NCI-H1436 (cell line): ENCODE measurements at places on chromosomes 2 and 18.

DNA sequence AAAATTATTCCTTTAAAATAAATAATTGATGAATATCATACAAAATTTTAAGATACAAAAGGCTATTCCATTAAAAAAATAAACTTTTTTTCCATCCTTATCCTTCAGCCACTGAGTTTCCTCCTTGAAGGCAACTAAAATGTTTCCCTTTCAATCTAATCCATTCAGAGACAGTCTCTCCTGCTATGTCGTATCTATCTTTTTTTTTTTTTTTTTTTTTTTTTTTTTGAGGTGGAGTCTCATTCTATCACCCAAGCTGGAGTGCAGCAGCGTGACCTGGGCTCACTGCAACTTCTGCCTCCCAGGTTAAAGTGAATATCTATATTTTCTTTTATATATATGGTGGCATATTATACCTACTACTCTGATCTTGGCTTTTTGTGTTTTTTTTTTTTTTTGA lies 31.7 kb upstream of the SOS1 start:
- DNase-seq = no peak

GRCh38 chr18:42338683-42339082 lies 383.6 kb downstream of the PIK3C3 start:
- no peak for DNase-seq

DNA sequence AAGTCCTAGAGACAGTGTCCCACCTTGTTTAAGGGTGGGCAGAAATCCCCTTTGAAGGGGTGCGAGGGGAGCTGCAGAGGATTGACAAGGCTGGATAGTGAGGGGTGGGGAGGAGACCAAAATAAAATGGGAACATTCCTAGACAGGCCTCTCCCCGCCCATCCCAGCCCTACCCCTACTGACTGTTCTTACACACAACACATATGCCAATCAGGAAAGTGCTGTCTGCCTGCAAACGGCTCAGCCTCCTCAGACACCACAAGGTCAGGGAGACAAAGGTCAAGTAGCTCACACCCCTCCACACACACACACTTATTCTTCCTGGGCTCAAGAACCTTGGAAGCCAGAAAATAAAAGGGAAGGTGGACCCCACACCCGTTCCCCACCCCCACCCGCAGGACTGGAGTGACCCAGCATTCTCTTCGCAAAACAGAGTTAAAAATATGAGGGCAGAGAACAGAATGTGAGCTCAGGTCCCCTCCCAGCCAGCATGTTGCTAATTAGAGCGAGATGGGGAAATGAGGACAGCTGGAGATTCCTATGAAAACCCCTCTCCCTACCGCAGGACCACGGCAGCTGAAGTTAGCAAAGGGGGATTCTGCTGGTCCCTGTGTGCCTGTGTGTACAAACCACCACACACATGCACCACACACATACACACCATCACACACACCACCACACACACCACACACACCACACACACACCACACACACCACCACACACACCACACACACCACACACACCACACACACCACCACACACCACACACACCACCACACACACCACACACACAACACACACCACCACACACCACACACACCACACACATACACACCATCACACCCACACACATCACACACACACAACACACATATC lies 197.8 kb downstream of the TNS1 start:
- DNase-seq = no peak

DNA sequence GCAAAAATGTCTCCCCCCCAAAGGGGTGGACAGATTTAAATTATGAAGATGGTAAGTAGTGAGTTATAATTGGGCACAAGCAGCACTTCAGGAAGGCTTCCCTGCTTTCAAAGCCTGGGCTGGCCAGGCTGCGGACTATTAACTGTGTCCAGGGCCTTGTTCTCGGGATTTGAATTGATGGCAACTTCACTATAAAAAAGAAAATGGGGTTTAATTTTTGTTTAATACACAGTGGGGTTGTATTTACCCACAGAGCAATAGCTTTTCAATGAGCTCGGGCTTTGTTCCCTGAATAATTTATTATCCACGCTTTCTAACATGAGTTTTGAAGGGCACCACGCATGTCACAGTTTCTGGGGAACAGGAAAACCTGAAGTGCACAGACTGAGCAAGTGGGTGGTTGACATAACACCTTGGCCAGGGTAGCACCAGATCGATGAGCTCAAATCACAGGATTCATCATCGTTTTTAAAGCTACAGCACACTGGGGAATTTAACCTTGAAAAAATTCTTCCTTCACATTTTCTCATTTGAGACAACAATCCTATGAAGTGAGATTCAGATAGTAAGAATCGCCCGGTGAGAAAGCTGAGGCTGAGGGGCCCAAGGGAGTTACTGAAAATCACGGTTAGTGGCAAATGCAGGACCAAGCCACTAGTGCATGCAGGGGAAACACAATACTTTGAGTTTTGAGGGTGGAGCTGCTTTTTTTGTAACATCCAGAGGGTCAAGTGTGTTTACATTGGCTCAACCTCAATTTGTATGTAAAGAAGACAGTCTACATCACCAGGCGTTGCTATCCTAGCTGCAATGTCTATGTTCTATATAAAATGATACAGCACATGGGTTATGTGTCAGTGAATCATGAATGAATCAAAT lies 28.9 kb upstream of the LMAN1 start:
- no peak for DNase-seq
